Pericardium fibroblast (primary cell): ENCODE measurements at places on chromosomes 2 and 18. TPM values are rescaled to one million over a fixed set of nuclear protein-coding genes. Genes with fewer than 3 reads are reported as not detected.

Gene FHL2
- total RNA-seq = 78.6 and 123 TPM in 2 replicates

Gene CDK15
- total RNA-seq = 0.47 and 5.6 TPM in 2 replicates

Gene SERPINB11
- total RNA-seq = not detected in 2 replicates

Gene FEV
- total RNA-seq = not detected in 2 replicates

Gene SELENOI
- total RNA-seq = 4.2 and 8.2 TPM in 2 replicates

Gene CNOT9
- total RNA-seq = 39.3 and 40.7 TPM in 2 replicates

Gene POTEC
- not detected in 2 replicates for total RNA-seq
